Activated T-cell treated with anti-CD3 and anti-CD28 coated beads, Interleukin-2, amount 50 U/mL, for 24 hours (primary cell): ENCODE measurements at places on chromosomes 2 and 18.

DNA sequence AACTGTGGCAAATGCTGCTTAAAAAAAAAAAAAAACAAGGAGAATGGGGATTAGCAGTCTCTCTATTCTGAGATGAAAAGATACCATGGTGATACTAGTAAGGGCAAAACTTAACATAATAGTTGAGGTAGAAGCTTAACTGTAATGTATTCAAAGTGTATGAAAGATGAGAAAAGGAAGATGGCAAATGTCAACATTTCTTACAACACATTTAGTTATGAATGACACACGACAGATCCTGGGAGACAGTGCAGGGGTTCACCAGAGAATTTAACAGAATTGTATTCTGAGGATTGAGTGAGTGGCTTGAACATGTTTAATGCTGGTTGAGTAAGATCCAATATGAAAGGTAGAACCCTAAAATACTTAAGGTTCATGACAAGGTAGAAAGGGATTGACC is 52.7 kb downstream of the CUL3 start:
- no peak for DNase-seq

GRCh38 chr18:2618009-2618408 is 37.5 kb upstream of the SMCHD1 start:
- DNase-seq, result no peak

DNA sequence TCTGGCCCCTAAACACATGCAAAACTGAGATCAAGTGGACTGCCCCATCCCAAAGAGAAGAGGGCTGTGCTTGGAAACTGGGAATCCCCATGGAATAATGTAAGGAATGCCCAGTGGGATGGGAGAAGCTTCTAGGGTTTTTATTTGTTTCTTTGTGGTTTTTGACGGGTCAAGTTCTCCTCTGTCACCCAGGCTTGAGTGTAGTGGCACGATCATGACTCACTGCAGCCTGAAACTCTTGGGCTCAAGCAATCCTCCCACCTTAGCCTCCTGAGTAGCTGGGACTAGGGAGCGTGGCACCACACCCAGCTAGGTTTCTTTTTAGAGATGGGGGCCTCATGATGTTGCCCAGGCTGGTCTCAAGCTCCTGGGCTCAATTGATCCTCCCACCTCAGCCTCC is 101.7 kb upstream of the ZSWIM2 start:
- DNase-seq, result no peak

- no peak for DNase-seq
Measured at GRCh38 chr2:181070119-181070835, 89.9 kb downstream of the UBE2E3 start.

GRCh38 chr18:42258301-42258965 is 303.4 kb downstream of the PIK3C3 start:
- DNase-seq, result no peak

DNA sequence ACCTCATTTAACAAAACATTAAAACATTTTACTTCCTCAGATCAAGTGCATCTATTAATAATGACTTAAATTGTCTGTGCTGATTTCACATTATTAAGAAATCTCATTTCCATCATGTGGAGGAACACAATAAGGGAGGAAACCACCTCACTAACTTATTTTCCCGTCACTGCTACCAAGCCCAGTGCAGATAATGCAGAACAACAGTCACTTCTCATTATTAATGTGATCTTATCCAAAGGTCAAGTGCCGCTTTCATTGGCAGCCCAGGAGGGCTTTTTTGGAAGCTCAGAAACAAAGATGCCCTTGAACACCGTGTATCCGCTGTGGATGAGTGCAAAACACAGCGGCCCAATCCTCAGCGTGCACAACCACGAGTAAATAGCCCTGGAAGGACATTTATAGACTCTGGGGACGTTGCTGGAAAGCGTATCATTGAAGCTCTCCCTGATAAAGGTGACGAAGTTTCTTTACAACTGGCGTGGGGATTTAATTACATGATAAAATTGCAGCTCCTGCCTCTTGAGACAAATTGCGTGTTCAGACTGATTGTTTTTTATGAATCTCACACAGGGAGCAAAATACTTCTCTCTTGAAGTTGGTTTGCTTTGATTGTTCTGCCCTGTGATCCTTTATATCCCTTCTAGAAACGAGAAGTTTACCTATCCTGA is 13.2 kb downstream of the ASB18 start:
- no peak for DNase-seq

DNA sequence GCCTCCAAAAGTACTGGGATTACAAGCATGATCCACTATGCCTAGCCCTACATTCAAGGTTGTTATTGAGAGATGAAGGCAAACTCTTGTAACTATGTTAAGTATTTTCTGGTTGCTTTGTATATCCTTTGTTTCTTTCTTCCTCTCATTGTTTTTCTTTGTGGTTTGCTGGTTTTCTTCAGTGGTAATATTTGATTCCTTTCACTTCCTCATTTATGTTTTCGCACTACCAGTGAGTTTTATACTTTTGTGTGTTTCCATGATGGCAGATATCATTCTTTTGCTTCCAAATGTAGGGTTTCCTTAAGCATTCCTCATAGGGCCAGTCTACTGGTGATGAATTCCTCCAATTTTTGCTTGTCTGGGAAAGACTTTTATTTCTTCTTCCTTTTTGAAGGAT is 90.2 kb downstream of the NCK2 start:
- DNase-seq, result no peak

DNA sequence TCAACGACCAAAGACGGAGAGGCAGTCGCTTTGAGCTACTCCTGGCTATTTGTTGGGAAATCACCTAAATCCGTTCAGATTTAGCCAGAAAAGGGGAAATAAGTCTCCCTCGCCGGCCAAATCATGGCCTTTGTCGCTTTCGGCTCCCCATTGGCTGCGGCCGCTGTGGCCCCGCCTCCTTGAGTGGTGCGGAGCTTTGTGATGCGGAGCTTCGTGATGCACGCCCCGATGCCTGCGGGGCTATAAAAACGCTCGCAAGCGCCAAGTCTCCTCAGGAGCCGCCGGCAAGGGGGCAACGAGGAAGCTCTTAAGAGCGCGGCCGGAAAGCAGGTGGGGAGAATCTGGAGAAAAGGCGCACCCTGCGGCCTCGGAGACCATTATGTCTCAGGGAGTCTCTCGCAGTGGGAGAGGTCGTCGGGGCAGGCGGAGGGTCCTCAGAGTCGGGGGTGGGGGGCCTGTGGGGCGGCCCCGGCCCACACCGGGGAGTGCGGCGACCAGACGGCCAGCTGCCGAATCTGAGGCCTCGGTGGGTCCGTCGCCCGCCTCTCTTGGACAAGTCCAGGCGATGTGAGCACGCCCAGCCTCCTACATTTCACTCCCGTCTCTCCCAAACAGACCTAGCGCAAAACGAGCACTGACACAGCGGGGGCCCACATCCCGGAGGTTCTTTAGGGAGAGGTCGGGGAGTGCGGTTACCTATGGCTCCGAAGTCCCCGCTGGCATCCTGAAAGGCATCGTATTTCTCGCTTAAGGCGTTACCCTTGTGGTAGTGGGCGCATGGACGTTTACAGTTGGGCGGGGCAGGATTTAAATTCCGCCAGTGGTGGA is at the start of gene CABYR:
Gene CABYR (plus strand): TSS at position 274 of the 828 bp plus-strand sequence. CDS start 4,053 bp downstream, outside the sequence.
- DNase-seq, result peak; percentile 80

- no peak for DNase-seq
Measured at GRCh38 chr2:41496908-41497307, 550.9 kb upstream of the PKDCC start.

DNA sequence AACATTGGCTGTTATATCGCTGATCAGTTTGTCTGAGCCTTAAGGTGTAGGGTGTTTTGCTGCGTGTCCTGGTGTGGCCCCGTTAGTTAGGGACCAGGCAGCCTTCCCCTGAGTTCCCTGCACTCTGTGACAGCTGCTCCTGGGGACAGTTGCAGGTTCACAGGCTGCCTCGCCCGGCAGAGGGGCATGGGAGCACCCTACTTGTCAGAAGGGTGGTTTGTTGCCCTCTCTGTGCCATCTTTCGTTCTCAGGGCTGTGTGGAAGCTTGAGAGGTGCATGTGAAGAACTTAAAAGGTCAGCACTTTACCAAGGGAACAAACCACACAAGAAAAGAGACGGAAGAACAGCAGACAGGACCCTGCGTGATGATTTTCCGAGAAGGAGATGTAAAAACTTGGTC is 159.6 kb downstream of the LDLRAD4 start:
- DNase-seq, result peak; percentile 51

- DNase-seq, result no peak
Measured at GRCh38 chr2:11500702-11501303, 33.0 kb upstream of the GREB1 start.

- DNase-seq, result no peak
Measured at GRCh38 chr2:1115843-1116539, 165.3 kb downstream of the SNTG2 start.

DNA sequence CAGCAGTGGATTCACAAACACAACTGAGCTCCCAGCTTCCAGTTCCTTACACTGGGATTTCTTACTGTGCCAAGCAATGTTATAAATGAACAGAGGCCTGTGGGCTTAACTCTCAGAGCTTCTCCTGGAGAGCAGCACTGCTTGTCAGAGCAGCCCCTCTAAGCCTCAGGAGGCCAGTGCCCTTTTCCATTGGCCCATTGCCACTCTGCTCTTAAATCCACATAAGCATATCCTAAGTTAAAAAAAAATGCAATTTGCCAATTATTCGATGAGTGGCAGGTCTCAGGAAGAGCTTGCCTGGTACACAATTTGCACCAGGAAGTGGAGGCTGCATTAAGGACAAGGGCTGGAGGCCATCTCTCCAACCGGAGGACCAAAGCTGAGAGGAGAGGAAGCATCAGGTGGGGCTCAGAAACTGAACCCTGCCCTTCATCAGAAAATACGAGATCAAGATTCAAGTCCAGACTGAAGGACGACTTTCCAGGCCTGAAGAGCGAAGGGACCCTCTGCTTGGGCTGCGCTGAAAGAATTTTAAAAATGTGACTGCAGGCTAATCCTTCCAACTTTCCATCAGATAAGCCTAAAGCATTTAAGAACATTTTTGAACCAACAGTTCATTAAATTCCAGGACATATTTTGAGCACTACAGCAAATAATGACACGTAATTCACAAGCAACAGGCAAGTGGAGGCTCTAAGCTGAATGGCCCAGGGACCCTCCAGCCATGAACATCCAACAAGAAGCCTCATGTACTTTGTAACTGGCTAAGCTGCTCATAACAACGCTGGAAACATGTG is 28.4 kb upstream of the PXDN start:
- no peak for DNase-seq

GRCh38 chr2:46850742-46851141 is 64.9 kb downstream of the MCFD2 start:
- DNase-seq, result no peak

DNA sequence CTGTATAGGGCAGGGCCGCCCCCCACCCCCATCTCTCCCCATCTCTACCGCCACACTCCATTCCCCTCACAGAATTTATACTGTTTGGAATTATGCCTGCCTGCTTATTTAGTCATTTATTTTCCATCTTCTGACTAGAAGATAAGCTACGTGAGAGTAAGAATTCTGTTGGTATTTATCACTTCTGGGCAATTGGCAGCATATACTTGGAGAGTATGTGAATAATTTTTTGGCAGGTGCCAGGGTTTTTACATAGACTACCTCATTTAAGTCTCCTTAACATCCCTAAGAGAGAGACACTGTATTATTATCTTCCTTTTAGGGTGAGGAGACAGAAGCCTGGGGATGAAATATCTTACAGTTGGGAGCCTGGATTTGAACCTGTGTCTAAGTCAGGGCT is 45.0 kb downstream of the SLC4A1AP start:
- DNase-seq, result no peak

- DNase-seq, result no peak
Measured at GRCh38 chr2:28717339-28717758, 34.3 kb upstream of the PPP1CB start.

DNA sequence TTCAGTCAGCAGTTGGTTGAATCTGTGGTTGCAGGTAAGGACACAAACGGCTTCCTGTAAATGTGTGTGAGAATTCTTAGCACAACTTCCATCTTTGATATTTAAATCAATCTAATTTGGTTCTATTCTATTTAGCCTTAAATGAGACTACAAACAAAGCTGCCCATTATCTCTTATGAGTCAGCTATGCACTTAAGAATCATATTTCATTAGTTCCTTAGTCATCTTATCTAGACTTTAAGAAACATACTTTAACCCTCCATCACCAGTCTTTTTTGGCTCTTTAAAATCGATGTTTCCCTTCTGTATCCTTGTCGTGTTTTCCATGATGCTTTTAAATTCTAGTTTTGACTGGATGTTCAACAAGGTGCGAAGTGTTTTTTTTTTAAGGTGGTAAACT is 114.4 kb upstream of the TMEM200C start:
- no peak for DNase-seq

GRCh38 chr2:7586898-7587297 is 669.7 kb downstream of the RNF144A start:
- no peak for DNase-seq

- no peak for DNase-seq
Measured at GRCh38 chr2:100865816-100866460, 46.0 kb downstream of the NPAS2 start.

- DNase-seq, result no peak
Measured at GRCh38 chr2:190181123-190181669, 118.7 kb upstream of the MSTN start.

- DNase-seq, result no peak
Measured at GRCh38 chr2:165648801-165649200, 145.2 kb downstream of the GALNT3 start.

DNA sequence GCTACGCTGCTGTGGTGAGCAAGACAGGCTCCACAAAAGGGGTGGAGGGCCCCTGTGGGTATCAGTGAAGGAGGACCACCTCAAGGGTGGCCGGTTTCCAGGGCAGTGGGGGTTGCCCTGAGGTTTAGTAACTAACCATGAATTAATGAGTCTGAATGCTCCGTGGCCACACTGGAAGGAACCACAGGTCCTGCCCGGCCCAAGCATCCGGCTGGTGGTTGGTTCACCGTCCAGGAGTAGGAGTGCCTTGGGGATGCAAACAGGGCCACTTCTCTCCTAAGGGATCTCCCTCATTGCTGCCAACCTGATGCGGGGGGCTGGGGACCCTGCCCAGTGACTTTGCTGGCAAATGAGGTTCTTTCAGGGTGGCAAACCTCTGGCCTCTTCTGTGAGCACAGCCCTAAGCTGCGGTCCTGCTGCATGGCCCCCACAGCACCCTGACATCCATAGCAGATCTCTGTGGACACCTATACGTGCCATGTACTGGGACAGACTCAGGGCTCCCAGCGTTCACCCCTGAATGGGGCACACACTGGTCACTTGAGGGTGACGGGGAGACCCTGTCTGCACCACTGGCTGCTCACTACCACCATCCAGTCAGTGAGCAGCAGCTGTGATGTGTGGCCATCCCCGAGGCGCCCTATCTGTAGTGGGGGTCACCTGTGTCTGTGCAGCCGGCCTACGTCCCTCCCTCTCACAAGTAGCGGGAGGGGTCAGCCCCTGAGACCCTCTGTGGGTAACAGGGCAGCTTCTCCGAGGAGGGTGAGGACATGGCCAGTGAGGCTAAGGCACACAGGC is 41.6 kb downstream of the HS6ST1 start:
- DNase-seq, result no peak
